Left hindlimb (tissue), 1 donor: ENCODE measurements at places on chromosomes 5 and 9.

GRCh38 chr5:135880278-135880677, 15.4 kb downstream of the IL9 start:
- no peak for DNase-seq

DNA sequence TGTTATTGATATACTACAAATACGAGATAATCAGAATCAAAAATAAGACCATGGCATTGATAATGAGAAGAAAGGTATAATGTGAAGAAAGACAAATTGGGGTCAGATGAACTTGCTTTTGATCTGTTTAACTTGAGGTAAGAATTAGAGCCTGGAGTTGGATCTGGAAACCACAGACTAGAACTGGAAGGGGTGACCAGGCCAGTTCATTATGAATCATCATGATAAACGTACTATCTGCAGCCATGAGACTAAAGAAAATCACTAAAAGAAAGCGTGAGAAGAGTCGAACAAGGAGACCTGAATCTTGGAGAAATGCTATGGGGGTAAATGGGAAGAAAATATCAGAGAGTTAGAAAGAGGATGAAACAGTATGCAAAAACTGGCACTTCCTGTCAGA, 967.5 kb downstream of the NR2F1-AS1 start:
- DNase-seq, result no peak

- DNase-seq, result no peak
Measured at GRCh38 chr9:101054657-101055056, 26.1 kb downstream of the PLPPR1 start.

DNA sequence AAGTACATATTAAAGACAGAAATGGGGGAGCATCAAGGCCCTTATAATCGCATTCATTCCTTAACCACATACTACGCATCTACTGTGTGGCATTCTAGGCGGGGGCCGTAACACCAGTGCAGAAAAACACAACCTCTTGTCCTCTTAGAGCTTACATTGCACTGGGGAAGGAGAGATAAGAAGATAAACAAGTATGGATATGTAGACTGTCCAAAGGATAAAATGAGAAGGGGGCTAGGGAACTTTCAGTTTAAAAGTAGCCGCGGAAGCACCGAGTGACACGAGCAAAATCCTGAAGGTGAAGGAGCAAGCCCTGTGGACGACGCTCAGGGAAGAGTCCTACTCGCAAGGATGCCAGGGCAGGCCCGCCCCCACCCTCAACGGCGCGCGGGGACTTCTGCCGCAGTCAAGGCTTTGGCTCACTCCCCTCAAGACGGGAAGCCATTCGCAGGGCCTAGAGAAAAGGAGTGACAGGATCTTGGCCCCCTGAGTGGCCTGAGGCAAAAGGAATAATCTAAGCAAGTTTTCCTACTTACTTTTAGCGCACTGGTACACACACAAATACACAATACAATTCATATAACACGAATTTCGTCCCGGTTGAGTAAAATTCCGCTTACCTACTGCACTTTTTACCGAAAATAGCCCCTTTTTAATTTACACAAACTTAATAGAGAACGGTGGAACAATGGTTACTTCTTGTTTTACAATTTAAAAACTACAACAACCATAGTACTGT, 1.3 kb upstream of the NIPBL start:
- DNase-seq, result peak; percentile 67

GRCh38 chr9:129675620-129676019, 10.2 kb downstream of the PRRX2 start:
- DNase-seq, result no peak

- no peak for DNase-seq
Measured at GRCh38 chr5:116488356-116489041, 86.1 kb downstream of the SEMA6A start.

GRCh38 chr5:168312606-168313295, 21.3 kb downstream of the WWC1 start:
- no peak for DNase-seq

DNA sequence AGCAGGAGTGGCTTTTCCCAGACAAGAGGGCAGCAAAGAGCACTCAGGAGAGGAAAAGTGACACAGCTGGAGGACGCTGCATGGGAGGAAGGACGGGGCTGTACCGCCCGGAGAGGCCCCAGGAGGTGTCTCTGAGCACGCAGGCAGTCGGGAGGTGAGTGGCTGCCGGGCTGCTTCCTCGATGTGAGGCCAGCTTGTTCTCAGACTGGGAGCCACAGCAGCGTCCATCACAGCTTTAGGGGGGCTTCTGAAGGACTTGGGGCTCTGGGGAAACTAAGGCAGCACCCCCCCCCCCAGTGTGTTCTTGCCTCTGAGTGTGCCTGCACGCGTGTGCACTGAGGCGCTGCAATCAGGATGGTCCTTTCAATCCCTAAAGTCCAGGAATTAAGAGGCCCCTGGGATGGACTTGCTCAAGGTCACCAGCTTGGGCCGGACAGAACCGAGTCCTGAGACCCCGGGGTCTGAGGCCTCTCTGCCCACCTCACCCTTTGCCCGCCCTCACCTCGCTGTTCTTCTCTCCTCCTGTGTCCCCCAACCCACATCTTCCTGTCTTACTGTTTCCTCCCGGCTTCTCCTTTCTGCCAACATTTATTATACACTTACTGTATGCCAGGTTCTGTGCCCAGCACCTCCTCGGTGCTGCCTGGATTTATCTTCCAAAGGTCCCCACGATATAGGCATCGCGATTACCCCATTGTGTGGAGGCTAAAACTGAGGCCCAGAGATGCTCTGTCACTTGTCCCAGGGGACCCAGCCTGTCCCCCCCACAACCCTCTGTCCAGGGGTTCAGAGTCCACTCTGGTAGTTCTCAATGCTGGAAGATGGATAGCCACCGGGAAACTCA, 32.9 kb downstream of the FAM163B start:
- DNase-seq, result no peak

- no peak for DNase-seq
Measured at GRCh38 chr5:154406826-154407225, 39.0 kb upstream of the SAP30L start.

- no peak for DNase-seq
Measured at GRCh38 chr5:107687937-107688336, 17.2 kb upstream of the EFNA5 start.

GRCh38 chr5:150242251-150242894, 47.2 kb downstream of the CAMK2A start:
- DNase-seq, result no peak

- DNase-seq, result peak; percentile 35
Measured at GRCh38 chr9:114289571-114290481, 33.1 kb upstream of the ORM1 start.
